ENCODE measurements at places on chromosomes 16 and 17. TPM values are rescaled to one million over a fixed set of nuclear protein-coding genes. Genes with fewer than 3 reads are reported as not detected.

GRCh38 chr17:9105068-9105868 lies 84.0 kb downstream of the NTN1 start:
- DNase-seq = no peak

DNA sequence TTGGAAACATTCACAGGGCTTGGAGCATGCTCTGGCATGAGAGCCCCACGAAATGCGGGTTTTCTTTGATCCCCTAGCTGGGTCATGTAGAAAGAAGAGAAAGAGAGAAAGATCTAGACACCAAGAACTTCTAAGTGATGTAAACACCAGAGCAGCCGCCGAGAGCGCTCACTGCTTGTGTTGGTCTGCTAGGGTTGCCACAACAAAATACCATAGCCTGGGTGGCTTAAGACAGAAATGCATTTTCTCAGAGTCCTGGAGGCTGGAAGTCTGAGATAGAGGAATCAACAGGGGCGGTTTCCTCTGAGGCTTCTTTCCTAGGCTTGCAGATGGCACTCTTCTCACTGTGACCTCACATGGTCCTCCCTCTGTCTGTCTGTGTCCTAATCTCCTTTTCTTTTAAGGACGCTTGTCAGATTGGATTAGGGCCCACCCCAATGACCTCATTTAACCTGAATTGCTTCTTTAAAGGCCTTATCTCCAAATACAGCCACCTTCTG lies 139.5 kb downstream of the CYLD start:
- DNase-seq = no peak

The SRL gene
- total RNA-seq = 1.9 TPM

DNA sequence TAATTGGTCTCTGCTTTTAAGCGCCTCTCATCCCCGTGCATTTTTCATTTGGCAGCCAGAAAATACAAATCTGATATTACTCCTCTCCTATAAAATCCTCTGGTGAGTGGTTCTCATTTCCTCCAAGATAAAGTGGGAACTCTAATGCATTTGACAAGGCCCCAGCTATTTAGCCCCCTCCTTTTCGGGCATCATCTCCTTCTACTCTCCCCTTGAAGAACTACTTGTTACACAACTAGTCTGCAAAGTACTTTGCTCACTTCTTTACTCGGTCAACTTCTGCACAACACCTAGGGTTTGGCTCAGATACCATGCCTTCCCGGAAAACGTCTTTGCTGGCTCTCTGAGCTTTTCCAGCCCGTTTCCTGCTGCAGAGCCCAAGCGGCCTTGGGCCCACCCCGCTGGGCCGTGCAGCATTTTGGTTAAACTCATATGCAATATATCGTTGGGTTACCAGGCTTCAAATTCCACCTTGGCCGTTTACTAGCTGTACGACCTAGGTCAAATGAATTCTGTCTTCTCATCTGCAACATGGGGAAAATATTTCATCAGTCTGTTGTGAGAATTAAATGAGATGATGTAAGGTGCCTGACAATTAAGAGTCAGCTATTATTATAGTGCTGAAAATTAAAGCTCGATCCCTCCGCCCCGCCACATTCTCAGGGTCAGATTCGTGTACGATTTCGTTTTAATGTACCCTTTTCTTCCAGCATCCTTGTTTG lies 883 bp upstream of the TAF15 start:
- no peak for DNase-seq

DNA sequence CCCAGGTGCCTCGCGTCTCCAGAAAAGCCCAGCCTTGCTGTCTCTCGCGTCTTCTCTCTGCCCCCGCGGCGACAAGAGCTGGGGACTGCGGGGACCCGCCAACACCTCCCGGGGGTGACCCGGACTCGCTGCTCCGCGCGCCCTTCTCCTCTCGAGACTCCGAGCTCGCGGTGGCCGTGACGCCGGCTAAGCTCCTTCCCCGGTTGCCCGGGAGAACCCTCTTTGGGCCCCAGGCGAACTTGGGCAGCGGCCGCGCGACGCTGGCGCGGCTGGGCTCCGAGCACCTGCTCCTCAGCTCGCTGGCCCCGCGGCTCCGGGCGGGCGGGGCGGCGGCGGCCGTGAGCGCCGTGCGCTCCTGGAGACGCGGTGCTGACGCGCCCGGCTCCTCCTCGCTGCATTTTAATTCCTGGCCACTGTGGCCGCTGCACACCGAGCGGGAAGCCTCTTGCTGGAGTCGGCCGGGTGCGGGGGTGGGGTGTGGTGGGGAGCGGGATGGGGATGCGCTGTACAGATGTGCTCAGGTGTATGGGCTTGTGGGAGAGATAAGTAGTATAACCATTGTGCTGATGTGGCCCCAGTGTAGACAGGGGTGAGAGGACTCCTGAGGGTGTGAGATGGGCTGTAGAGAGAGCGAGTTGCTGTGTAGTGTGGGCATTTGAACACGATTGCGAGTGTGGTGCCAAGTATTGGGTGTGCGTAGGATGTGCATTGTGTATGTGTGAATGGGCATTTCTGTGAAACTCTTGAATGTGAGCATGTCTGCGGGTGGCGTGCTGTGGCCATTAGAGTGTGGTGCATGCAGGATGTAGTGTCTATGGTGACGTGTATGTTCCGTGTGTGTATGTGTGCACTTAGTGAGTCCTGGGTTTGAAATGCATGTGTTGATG lies at the start of gene ASIC2:
TSS of gene ASIC2 (minus strand) at position 315 of the 887 bp plus-strand sequence.
- DNase-seq = peak; percentile 74

DNA sequence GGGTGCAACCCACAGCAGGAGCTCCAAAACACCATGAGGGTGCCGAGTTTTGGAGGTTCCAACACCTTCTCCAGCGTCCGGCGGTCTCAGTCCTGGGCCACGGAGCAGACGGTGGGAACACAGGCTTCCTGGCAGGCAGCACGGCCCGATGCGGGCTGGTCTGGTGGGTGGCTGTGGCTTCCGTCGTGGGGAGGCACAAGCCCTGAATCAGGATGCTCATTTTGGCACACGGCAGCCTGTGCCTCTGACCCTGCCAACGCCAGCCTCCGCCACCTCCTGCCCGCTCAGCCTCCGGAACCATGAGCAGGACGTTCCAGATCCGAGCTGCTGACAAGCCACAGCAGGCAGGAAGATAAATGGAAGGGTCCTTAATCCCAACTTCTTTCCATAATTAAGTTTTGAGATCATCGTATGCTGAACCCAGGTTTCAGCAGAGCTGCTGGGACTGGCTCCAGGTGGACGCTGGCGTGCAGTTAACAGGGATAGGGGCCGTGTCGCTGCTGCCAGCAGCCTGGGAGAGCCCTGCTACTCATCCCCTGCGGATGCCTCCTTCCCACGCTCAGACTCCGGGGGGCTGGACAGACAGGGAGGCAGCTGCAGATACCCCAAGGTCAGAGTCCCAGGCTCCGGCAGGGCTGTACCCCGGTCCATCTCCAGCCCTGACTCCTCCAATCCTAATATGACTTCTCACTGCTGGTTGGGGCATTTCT lies 136.6 kb downstream of the ENGASE start:
- no peak for DNase-seq

The PPY gene
- total RNA-seq = not detected

- no peak for DNase-seq
Observed at GRCh38 chr17:66713533-66714042, 121.3 kb upstream of the CACNG5 start.

DNA sequence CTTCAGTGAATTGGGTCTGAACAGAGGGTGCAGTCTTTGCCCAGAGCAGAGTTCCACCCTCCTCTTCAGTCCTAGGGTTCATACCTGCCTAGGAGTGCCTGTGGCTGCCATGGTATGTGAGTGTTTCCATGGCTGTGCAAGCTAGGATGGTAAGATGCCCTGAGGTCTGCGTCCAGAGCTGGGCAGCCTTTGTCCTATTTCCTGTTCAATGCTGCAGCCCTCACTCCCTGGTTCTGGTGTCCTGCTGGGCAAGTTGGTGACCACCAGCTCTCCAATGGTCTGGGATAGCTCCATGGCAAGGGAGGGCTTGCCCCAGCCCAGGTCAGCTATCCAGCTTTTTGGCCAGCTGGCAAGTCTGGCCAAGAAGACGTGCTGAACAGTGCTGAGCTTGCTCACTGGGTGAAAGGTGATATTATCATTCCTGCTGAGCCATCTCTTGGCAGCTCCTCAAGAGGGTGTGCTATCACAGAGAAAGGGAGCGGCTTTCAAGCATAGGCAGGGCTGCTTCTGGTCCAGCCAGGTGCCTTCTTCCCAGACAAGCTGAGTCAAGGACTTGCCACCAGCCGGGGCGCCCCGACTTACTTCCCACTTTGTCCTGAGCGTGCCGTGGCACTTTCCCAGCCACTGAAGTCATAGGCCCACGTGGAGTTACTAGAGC lies 13.0 kb upstream of the NFATC3 start:
- DNase-seq = no peak

DNA sequence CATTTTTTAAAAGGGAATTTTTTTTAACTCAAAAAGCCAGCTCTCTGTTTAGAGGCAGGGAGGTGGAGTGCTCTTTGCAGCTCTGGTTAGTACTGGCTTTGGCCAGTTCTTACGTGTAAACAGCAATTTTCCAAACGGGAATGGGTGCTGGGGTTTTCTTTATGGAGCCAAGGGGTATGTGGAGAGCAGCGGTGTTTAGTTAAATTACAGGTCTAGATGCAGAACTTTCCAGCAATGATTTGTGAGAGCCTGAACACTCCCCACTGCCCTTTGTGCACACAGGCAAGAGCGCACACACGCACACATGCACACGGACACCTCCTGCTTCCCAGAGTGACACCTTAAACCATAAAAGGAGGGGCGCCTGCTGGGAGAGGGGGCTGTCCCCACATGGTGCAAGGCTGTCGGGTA lies 140.2 kb downstream of the MSI2 start:
- DNase-seq = no peak

The SLC43A2 gene
- total RNA-seq = 48.5 TPM

- DNase-seq = no peak
Observed at GRCh38 chr16:69793526-69793925, 31.4 kb downstream of the WWP2 start.

The GFAP gene
- 6,966 TPM for total RNA-seq

- DNase-seq = no peak
Observed at GRCh38 chr17:41806685-41807445, 4.9 kb downstream of the P3H4 start.

The CDC6 gene
- total RNA-seq = 3.5 TPM

GRCh38 chr16:19851476-19851875 lies 33.2 kb downstream of the GPRC5B start:
- DNase-seq = peak; percentile 58

DNA sequence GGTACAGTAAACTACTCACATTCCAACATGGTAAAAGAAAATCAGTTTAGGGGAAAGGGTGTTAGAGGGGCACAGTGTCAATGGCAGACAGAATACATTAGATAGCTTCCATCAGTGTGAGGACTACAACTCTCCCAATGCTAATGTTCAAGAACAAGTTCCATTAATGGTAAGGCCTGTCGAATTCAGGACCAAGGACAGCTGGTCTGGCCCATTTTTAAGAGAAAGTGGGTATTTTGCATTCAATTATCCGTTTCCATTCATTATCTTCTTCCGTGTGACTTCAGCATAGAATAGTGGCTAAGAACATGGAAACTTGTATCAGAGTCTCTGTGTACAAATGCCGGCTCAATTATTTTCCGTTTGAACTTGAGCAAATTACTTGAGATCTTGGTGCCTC lies 98.4 kb downstream of the XYLT1 start:
- no peak for DNase-seq

DNA sequence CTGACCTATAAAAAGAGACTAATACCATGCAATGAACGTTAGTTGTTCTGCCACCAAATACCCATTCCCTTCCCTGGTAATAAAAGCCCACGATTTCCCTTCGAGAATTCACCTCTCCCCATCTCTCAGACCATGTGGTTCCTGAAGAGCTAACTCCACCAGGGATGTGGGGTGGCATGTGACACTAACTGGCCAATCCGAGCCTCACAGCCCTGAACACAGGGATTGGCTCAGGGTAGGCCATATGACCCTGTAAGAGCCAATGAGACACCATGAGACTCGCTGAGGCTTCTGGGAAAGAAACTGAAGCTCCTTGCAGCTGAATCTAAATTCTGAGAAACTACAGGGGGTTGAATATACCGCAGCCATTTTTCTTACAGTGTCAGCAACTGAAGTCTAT lies 21.1 kb downstream of the HELZ start:
- no peak for DNase-seq

The BTBD17 gene
- 0.85 TPM for total RNA-seq

DNA sequence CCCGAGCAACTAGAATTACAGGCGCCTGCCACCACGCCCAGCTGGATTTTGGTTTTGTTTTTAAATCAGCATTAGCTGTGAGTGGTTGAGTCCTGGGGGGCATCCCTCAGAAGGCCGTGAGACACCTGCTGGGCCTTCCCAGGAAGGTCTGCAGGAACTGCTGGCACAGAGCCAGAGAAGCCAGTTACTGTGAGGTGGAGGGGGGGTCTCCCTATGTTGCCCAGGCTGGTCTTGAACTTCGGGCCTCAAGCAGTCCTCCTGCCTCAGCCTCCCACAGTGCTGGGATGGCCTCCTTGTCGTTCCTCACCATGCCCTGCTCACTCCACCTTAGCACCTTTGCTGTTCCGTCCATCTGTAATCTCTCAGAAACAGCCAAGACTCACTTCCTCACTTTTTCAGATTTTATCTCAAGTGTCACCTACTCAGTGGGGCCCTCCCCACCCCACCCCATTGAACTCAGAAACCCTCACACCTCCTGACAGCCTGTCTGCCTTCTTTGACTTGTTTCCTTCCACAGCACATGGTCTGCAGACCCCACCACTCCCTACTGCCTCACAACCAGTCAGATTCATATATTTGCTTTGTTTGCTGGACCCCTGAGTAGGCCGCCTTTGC lies 62.3 kb downstream of the WSB1 start:
- DNase-seq = no peak

- no peak for DNase-seq
Observed at GRCh38 chr17:71470062-71470461, 650.8 kb upstream of the SOX9 start.

The VTN gene
- 1.7 TPM for total RNA-seq

- no peak for DNase-seq
Observed at GRCh38 chr16:28879261-28879840, 1.1 kb downstream of the ATP2A1 start.

The NACA2 gene
- total RNA-seq = not detected

The LDAF1 gene
- total RNA-seq = 5.4 TPM

The ZG16B gene
- not detected for total RNA-seq

DNA sequence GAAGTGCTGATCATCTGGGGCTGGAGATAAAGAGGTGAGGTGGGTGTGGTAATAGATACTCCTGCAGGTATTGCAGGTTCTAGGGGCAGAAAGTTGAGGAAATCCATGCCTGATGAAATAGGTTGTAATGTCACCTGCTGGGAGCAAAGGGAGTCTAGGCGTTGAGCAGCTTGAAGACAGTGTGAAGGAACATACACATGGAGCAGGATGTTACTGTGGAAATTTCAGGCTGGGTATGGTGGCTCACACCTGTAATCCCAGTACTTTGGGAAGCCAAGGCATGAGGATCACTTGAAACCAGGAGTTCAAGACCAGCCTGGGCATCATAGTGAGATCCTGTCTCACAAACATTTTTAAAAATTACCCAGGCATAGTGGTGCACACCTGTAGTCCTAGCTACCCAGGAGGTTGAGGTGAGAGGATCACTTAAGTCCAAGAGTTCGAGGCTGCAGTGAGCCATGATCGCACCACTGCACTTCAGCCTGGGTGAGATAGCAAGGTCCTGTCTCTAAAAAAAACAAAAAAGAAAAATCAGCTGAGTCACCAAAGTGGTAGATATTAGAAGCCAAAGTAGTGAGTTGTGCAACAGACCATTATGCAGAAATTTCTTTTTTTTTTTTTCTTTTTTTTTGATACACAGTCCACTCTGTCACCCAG lies 9.1 kb upstream of the CRYBA1 start:
- no peak for DNase-seq
